Fibroblast of mammary gland (primary cell): ENCODE measurements at places on chromosomes 5 and 9.

GRCh38 chr9:89274838-89275237 is 36.2 kb upstream of the CKS2 start:
- DNase-seq = peak; percentile 99

GRCh38 chr9:16312116-16312515 is 558.4 kb downstream of the BNC2 start:
- DNase-seq = peak; percentile 36

GRCh38 chr5:129716235-129716634 is 31.7 kb upstream of the MINAR2 start:
- peak; percentile 52 for DNase-seq

- no peak for DNase-seq
Measured at GRCh38 chr9:1918622-1919021, 96.5 kb upstream of the SMARCA2 start.

DNA sequence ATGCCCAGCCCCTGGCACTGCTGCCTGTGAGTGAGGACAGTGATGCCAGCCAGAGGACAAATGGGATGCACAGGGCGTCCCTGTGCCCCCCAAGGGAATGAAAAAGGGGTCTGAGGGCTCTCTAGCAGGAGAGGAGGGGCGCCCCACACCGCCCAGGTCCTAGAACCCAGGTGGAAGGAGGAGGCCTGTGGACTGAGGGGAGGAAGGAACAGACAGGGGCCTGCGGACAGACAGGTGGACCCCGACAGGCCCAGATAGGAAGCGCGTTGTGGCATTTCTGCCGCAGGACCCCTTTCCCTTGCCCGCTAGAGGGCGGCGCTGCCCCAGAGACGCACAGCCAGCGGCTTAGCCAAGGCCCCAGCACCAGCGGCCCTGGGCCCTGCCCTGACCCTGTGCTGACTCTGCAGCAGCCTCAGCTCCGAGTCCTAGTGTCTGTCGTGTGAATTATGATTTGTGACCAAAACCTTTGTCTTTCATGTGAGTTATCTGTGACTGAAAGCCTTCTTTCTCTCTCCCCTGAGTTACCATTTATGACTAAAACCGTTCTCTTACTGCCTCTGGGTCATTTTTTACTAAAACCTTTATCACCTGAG is 30.7 kb downstream of the TRIP13 start:
- DNase-seq = peak; percentile 54

GRCh38 chr9:133991964-133992779 is at the start of gene VAV2:
TSS of gene VAV2 (minus strand) at chr9:133992324. CDS start at chr9:133992278, 46 bp downstream.
- peak; percentile 45 for DNase-seq

DNA sequence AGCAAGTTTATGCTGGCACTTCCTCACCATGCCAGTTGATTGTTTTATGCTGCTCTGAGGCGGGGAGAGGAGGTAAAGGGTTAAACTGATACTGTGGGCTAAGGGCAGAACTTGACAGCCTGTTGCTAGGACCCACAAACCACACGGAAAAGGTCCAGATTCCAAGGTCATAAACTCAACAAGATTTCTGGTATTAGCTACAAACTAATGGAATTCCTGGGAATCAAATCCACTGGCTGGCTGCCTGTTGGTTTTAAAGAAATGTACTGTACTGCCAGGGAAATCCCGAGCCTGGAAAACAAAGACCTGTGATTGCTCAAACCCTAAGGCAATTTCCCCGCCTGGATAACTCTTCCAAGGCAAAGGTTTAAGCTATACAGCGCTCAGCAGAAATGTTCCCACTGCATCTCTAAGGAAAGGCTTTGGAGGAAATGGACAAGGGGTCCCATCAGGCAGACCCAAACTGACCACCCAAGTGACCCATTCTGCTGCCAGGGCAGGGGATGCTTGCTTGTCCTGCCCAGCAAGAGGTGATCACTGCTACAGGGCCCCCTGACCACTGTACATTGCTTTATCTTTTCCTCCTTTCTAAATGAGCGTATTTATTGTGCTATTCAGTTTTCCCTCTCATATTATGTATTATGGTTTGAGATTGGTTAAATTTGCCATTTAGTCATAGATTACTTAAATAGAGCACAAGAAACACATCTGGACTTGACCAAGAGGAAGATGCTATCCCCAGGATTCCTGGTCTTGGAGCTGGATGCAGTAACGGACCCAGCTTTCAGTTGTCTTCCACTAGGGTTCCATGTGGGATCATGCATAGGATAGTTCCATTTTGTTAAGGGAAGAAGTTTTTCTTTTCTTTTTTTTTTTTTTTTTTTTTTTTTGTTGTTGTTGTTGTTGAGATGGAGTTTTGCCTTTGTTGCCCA is 124.3 kb downstream of the SUSD1 start:
- DNase-seq = peak; percentile 98
